ENCODE measurements at places on chromosomes 3 and 15. TPM values are rescaled to one million over a fixed set of nuclear protein-coding genes. Genes with fewer than 3 reads are reported as not detected.

DNA sequence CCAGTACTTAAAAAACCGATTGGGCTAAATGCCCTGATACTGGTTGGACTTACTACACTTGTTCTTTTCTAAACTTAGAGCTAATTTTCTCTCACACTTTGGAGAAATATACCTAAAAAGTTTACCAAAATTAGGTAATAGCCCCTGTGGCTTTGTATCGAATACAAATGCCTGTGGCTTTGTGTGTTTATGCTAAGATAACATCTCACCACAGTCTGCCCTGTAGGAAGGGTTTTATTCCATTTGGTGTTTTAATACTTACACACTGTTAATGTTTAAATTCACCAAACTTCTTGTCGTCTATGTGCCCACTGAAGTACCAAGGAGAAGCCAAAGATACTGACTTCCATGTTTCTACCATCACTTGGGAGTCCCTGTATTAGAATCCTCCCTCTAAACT is 66.4 kb downstream of the BCHE start:
- DNase-seq, result no peak

DNA sequence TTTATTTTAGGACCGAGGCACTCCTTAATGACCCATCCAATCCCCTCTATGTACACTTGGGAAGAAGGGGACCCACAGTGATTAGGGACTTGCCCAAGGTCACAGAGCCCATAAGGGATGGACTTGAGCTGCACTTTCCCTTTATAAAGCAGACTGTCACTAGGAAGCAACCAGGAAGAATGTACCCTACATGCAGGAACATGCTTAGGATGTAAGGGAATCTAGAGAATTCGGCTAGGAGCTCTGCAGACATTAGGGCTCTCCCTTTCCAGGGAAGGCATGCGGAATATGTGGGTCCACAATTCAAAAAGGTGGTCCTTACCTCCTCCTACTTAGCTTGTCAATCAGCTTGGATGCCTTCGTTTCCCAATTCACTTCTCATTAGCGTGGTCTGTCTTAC is 78.7 kb downstream of the TMEM266 start:
- DNase-seq, result no peak

The SNRPA1 gene
- total RNA-seq, result 44.9 TPM

The FOXB1 gene
- total RNA-seq, result not detected

- no peak for DNase-seq
These were observed 7.8 kb upstream of the SUMF1 start for GRCh38 chr3:4474683-4475490.

- no peak for DNase-seq
These were observed 61.8 kb upstream of the SNRK start for GRCh38 chr3:43224405-43225073.

DNA sequence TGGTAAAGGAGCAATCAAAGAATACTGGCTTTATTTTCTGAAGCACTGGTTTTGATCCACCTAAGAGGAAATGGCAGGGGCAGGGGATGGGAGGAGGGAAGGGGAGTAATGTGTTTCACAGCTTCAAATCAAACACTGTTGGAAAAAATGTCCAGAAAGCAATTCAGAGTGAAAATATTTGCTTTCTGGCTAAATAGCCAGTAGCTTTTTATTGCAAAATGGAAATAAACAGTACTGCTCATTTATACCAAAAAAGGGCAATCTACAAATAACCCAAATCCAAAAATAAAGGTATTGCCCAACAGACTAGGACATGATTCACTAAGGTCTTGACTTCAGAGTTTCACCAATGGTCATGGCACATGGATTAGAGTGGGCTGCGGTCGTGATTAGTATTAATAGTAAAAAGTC is 279.3 kb upstream of the THBS1 start:
- no peak for DNase-seq

DNA sequence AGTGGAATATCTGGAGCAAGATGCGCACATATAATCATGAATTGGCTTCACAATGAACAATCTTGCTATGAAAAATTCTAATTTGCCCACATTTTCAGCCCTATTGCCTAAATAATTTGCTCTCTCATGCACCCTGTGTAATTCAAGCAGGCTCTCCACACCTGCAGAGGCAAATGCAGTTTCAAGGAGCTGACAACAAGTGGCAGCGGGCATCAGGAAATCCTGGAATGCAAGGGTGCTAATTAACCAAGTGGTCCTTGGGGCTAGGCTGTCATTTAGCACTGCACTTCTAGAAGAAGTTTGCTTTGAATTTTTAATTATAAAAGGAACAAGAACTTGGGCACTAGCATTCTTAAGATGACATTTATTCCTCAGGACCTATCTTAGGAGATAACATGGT is 56.3 kb upstream of the ICE2 start:
- DNase-seq, result no peak

GRCh38 chr3:64463981-64464380 is 223.8 kb downstream of the ADAMTS9 start:
- DNase-seq, result no peak

DNA sequence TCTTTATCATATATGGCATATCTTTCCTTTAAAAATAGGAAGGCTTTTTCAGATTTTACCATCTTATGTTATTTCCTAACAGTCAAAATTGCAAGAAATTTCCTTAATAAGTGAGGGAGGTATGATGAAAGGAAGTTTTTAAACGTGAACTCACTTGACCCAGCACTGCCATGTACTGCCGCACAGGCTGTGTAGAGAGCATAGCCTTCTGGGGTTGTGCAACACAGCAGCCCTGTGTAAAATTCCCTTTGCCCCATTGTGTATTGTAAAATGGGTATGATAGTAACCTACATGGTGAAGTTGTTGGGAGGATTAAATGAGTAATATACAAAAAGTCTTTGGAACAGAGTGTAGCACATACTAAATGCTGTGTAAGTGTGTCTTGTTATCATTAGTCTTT is 78.6 kb downstream of the PEX5L start:
- DNase-seq, result no peak

DNA sequence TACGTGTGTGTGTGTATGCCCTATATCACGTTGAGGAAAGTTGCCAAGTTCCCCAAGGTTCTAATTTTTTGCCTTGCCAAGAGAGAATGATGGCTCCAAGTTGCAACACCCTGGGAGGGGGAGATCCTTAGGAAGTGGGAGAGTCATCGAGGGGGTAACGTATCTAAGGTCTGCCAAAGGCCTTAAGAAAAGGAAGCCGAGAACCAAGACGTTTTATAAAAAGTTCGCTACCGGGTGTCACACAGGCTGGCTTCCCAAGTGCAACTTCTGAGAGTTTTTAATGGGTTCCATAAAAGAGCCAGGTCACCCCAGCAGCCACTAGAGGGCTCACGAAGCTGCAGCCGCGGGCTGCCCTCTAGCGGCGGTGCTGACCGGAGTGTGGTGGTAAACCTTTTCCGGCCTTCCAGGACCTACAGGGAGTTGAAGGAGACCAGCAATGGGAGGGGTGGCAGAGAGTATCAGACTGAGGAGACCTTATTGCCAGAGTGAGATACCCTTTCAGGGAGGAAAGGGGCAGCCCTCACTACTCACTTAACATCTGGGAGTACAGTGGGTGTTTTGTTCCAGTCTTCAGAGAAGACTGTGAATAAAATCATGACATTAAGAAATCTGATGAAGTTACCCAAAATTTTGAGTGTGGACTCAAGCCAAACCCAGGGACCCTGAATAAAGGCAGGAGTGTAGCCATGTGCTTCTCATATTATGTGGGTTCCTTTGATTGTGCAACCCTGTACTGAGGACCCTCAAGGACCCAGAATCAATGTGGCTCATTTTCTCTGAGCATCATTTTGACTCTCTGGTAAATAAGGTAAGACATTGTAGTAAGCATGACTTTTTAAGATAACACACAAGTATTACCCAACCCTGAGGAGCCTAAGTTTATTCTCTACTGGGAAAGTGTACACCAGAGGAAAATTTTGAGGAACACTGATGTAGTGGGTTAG is 2.5 kb upstream of the RFX7 start:
- peak; percentile 93 for DNase-seq

DNA sequence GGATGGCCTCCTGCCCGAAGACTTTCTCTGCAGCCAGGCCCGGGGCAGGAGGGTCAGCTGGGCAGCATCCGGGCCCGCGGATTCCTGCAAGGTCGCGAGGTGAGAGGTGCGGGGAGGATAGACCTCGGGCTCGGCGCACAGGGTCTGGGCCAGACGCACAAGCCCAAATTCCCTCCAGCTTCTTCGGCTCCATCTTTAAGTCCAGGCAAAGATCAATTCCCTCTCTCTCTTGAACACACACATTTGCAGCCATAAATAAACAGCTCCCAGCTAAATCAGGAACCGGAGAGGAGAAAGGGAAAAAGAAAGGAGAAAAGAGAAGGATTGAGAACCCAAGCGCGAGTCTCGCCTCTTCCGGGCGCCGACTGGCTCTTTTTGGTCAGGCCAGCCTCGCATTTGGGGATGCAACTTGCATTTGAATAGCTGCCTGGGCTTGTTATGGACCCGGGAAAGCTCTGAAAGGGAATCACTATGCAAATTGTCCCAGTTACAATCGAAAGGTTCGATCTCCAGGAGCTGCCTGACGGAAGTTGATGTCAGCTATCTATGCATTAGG is 14.5 kb upstream of the ONECUT1 start:
- peak; percentile 46 for DNase-seq

Measured in kidney (tissue), 22 donors.